ENCODE measurements at places on chromosomes 4 and X. TPM values are rescaled to one million over a fixed set of nuclear protein-coding genes. Genes with fewer than 3 reads are reported as not detected.

The MYOZ2 gene
- total RNA-seq, result 339 TPM

The LRP2BP gene
- total RNA-seq, result 3.0 TPM

The SMIM10L2A gene
- total RNA-seq, result 0.14 TPM

The SSX3 gene
- total RNA-seq, result not detected

The MAGEC2 gene
- total RNA-seq, result not detected

The GRID2 gene
- not detected for total RNA-seq

The SMIM10 gene
- 2.1 TPM for total RNA-seq

The SLC16A2 gene
- 6.3 TPM for total RNA-seq

The SPACA5B gene
- total RNA-seq, result not detected

The USP17L19 gene
- total RNA-seq, result not detected

The MAOB gene
- total RNA-seq, result 33.4 TPM

The HSFX1 gene
- 0.64 TPM for total RNA-seq

The LCORL gene
- 7.5 TPM for total RNA-seq

The PTTG2 gene
- not detected for total RNA-seq

The ETDB gene
- total RNA-seq, result not detected

The PF4V1 gene
- not detected for total RNA-seq

The CENPVL1 gene
- total RNA-seq, result not detected

The ARHGAP24 gene
- total RNA-seq, result 25.7 TPM

The ADAM29 gene
- total RNA-seq, result not detected

The SMIM31 gene
- not detected for total RNA-seq

The HTN3 gene
- not detected for total RNA-seq
